ENCODE measurements at places on chromosomes 3 and 15.

GRCh38 chr15:25345943-25346342 lies 92.9 kb downstream of the UBE3A start:
- DNase-seq, result no peak

DNA sequence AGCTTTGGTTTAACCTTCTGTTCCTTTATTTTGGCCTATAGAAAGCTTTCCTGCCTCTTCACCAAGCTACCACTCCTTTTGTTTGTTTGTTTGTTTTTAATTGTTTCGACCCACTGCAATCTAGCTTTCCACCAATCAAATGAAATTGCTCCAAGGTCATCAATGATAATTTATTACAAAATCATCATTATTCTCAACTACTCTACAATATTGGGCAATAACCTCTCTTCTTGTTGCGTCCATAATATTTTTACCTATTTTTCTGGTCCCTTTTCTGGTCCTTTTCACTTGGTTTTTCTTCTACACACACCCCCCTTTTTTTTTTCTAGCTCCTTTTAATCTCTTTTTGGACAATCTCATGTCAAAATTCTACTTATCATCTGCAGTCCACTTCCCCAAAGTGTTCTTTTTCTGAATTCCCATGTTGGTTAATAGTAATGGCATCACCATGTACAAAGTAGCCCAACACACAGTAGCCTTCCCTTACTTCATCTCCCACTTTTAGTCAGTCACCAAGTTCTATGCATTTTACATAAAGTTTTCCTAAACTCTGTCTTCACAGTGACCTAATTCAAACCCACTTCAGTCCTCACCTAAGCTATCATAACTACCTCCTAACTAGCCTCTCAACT lies 11.0 kb upstream of the ANKRD28 start:
- no peak for DNase-seq

DNA sequence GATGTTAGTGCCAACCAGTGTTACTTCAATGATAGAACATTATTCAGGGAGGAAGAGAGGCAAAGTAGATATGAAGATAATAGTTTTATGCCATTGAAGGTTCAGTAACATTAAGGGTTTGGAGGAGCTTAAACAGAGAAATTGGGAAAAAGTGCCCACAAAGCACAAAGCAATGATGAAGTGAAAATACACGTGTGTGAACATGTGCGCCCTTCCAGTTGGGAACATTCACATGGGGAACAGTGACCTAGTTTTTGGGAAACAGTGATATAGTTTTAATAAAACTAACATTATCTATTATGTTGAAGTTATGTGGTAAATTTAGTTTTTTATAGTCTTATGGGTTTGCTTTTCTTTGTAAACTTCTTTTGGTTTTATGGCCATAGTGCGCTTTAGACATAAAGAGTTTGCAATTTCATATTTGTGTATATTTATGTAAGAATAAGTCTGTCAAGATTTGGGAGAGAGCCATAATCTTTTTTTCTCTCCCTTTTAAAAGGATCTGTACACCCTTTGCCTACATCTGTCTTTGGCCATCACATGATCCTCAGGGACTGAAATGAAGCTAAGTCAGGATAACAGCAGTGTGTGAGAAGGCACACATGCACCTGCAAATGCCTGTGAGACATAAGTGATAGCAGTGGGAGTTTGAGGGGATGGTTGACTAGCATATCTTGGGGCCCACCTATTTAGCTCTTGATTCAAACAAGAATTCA lies 450.3 kb upstream of the THRB start:
- DNase-seq, result no peak

- DNase-seq, result no peak
These were observed 366 bp downstream of the TM6SF1 start for GRCh38 chr15:83107841-83108181.

- DNase-seq, result peak; percentile 41
These were observed 271.6 kb upstream of the ZPLD1 start for GRCh38 chr3:102163039-102163817.

DNA sequence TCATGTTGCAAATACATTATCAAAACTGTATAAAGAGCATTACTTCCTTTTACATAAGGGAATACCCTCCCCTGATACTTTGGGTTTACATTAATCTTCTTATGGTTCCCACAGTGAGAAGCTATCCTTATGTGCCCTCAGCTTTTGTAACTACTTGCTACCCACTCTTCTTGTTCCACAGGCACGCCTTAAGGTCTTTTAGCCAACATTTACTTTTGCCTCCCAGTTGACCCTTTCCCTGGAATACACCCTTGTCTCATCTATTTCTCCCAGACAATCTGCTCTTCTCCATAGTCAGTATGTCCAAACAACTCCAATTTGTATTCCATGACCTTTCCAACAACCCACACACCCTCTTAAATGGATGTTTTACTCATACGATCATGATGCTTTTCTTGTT lies 116.8 kb upstream of the COL8A1 start:
- DNase-seq, result no peak

DNA sequence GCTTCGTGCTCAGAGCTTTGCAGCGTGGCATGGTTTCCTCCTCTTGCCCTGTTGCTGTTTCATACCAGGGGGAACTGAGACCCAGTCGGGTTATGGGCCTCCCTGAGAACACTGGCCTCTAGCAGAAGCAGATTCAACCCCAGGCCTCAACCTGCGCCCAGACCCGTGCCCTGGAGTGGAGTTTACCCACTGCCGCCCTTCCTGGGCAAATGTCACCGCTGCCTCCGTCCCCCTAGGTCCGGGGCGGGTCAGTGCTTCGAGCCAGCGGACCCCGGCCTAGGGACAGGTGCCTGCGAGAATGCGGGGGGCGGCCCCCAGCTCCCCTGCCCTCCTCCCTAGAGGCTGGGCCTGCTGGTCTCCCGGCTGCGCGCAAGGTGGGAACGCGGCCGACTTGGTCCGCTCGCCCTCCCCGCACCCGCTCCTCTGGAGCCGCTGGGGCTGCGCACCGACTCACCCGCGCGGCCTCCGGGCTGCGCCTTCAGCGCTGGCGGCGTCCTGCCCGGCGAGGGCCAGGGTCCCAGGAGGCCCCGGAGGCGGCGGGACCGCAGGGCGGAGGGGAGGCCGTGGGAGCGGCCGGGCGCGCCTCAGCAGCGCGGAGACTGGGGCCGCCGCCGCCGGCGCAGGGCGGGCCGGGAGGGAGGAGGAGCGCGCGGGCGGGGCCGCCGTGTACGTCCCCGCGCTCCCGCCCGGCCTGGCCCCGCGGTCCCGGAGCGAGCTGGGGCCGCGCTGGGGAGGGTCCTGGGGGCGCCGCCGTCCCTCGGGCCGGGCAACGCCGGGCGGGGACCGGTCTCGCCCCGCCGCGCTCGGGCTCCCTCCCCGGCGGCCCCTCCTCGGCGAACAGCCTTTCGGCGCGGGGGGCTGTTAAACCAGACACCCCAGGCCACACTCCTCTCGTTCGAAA lies at the start of gene PIGZ:
PIGZ (minus strand) TSS at position 601 of the 901 bp plus-strand sequence. CDS start 16,802 bp downstream, outside the sequence.
- peak; percentile 61 for DNase-seq

DNA sequence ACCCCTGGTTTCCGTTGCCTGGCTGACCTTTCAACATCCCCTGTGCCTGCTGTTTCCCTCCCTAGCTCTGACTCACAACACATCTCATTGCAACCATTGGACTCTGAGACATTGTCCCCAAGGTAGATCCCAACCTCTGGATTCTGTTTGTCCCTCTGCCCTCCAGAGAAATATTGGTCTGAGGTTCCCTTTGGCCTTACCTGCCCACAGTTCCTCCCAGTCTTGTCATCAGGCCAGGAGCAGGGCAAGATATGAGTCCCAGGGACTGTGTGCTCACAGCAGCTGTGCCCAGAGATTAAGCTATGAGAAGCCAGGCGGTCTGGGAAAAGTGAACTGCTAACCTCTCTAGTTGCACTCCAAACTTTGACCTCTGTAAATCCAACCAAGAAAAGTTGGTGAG lies 168.2 kb upstream of the NR2F2 start:
- DNase-seq, result no peak

DNA sequence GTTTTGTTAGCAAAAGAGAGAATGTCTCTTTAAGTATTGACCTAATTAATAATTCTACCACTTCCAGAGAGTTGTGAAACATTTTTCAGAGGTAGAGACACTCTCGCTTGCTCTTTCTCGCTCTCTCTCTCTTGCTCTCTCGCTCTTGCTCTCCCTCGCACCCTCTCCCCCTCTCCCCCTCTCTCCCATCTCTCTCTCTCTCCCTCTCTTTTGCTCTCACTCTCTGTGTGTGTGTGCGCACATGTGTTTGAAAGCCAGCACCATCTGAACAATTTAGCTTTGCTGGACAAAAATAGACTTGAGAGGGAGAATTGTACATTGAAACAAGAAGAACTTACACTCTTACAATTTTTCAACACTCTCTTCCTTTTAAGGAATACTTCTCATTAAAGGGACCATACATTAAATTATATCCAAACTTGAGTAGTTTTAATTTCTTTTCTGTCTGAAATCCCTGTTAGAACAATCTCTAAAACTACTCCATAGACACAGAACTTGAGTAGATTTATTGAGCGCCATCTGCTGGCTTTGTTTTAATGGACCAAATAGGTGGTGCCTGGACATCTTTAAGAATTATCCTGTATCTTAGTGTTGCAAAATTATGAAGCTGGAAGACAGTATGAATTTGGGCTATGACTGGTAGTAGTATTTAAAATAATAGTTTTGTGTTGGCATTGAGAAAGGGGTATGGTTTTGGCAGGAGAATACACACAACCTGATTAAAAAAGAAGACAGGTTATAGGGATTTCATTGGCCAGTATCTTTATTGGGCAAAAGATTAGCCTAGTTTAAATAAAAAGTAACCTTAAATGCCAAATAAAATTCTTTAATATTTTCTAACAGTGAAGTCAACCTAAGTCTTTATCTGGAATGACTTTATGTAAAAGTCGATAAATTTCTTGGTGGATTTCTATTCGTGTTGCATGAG lies 124.6 kb downstream of the AKAP13 start:
- DNase-seq, result peak; percentile 29

- DNase-seq, result no peak
These were observed 926 bp upstream of the SKOR1 start for GRCh38 chr15:67824197-67824968.

- peak; percentile 37 for DNase-seq
These were observed 14.4 kb upstream of the TKT start for GRCh38 chr3:53269888-53270880.

DNA sequence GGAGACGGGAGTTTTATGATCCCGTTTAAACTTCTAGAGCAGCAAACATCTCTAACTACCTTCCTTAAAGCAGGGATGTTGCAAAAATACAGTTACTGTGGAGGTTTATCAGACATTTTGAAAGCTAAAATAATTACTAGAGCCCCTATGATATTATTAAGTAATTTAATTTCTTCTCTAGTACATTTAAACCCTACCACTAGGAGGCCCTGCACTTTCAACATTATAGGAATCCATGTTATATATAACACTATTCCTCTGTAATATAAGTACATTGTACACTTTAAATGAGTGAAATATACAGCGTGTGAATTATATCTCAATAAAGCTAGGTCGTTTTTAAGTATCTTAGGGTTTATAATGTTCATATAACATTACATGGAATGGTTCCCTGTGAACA lies 11.5 kb downstream of the SETMAR start:
- no peak for DNase-seq

GRCh38 chr3:140128631-140129030 lies 193.6 kb downstream of the CLSTN2 start:
- DNase-seq, result peak; percentile 52

DNA sequence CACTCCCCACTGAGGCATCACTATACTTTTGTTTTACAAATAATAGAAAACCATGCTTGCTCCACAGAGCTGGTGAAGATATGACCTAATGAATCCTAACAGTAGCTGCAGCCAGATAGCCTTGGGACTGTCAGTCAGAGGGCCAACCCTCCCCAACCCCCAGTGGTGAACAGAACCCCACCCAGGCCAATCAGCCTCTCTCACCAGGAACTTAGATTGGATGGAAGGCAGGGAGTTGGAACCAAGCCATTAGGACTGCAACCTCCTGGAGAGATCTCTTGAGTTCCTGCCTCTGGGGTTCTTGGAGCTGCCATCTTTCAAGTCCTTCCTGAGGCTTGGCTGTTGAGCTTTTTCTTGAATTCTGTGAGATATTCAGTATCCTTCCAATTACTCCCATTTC lies 3.0 kb upstream of the MRPS22 start:
- no peak for DNase-seq

- DNase-seq, result no peak
These were observed 5.1 kb downstream of the TMOD2 start for GRCh38 chr15:51756482-51756881.

DNA sequence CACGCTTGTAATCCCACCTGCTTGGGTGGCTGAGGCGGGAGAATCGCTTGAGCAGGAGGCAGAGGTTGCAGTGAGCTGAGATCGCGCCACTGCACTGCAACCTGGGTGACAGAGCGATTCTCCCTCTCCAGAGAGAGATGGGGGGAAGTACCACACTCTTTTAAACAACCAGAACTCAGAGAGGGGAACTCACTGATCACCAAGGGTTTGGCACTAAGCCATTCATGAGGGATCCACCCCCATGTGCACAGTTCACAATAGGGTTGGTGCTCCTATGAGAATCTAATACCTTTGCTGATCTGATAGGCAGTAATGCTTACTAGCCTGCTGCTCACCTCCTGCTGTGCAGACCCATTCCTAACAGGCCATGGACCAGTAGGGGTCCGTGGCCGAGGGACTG lies 51.6 kb downstream of the QTRT2 start:
- DNase-seq, result no peak

DNA sequence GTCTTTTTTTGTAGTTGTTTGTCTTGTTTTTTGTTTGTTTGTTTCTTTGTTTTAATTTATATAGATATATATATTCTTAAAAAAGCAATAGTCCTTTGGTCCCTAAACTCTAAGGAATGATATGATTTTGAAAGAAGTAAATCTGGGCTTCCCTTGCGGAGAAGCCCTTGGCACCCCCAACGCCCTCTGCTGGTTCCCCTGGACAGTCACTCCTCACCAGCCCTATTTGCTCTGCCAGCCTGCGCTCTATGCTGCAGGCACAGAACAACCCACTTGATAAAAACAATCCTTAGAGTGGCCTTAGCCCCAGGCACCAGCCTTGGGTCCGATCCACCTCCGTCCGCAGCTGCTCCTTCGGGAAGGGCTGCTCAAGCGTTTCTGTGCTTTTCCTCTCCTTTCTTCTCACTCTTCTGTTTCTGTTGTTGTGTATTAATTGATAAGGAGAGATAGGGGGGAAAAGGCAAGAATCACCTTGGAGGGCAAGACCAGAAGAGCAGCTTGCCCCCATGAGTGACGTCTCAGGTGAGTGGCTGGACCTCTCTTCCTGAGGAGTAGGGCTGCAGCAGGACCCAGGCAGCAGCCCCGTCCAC lies 13.7 kb upstream of the PARP6 start:
- DNase-seq, result no peak

Data from NCI-H774 (cell line).